ENCODE measurements at places on chromosomes 7 and 10.

DNA sequence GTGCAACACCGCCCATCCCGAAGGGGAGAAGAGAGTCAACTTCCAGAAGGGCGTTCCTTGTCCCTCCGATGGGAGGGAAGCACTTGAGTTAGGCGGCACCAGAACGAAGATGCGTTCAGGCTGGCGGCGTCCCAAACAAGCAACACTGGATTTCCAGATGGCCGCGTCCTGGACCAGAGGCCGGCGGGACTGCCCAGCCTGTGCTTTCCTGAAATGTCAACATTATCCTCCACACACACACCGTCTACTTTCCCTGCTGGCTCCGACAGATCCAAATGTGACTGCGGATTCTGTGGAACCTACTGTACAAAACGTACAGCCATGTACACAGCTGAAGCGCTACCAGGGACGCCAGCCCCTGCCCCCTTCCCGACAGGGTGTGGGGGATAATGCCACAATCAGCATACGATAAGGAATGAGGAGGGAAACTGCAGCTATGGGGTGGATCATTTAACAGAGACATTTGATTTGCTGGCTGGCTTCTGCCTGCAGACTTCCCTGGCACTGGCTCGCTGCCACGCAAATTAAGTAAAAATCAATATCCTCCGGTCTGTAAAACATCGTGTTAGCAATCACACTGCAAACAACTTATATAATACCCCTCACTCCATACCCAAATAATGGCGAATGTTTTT, 82.1 kb downstream of the ZRANB1 start:
- DNase-seq = no peak
- peaks cover 21% of the 10 kb centered on the region for H3K36me3 ChIP-seq
- no peaks in the 10 kb centered on the region for H3K4me1 ChIP-seq
- no peak overlapping the region for H3K4me3 ChIP-seq
- no peaks in the 10 kb centered on the region for H3K27me3 ChIP-seq

GRCh38 chr10:33355274-33355673, 20.8 kb upstream of the NRP1 start:
- H3K27me3 ChIP-seq = no peaks in the 10 kb centered on the region
- no peak overlapping the region for H3K4me3 ChIP-seq
- DNase-seq = no peak

GRCh38 chr7:40763319-40764287, 628.8 kb downstream of the SUGCT start:
- H3K36me3 ChIP-seq = no peaks in the 10 kb centered on the region
- H3K27ac ChIP-seq = no peak overlapping the region
- H3K4me1 ChIP-seq = no peaks in the 10 kb centered on the region
- H3K4me3 ChIP-seq = no peak overlapping the region

DNA sequence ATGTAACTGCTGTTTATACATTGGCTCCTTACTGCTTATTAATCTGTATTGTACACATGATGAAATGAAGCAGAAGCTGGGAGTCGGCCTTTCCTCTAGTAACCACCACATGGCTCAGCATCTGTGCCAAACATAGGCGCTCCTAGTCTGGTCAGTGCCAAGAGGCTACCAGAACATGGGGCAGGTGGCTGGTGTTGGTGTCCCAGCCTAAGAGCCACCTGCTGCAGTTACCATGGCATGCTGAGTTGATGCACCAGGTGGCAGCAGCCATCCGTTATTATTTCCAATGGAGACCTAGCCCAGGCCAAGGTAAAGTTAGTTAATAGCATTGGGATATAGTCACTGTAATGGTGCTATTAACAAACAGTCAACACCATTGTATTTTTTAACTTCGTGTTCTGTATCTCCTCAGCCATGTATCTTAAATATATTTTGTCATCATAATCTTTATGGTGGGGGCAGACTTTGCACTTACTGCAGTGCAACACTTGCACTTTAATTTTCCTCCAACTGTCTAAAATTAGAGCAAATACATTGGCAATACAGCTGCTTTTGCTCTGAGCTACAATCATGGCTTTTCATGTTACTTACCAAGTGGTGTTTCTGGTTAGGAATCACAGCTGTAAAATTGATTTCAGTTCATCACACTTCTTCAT, 33.1 kb downstream of the HBP1 start:
- peak; percentile 8 for DNase-seq
- H3K36me3 ChIP-seq = peaks cover 94% of the 10 kb centered on the region
- H3K4me1 ChIP-seq = no peaks in the 10 kb centered on the region
- no peaks in the 10 kb centered on the region for H3K27me3 ChIP-seq

- no peak overlapping the region for H3K4me3 ChIP-seq
- H3K4me1 ChIP-seq = peaks cover 3% of the 10 kb centered on the region
- DNase-seq = no peak
- no peaks in the 10 kb centered on the region for H3K36me3 ChIP-seq
- H3K27ac ChIP-seq = no peak overlapping the region
Measured at GRCh38 chr7:131369354-131369753, 41.7 kb downstream of the MKLN1 start.

GRCh38 chr10:68955355-68955831, 577 bp upstream of the DDX21 start:
- peaks cover 2% of the 10 kb centered on the region for H3K4me1 ChIP-seq
- peak overlapping the region; percentile 74 for H3K27ac ChIP-seq
- DNase-seq = no peak
- peaks cover 27% of the 10 kb centered on the region for H3K36me3 ChIP-seq
- H3K27me3 ChIP-seq = no peaks in the 10 kb centered on the region

GRCh38 chr10:13724484-13724883, 137.7 kb downstream of the PRPF18 start:
- no peaks in the 10 kb centered on the region for H3K4me1 ChIP-seq
- no peaks in the 10 kb centered on the region for H3K27me3 ChIP-seq
- H3K4me3 ChIP-seq = no peak overlapping the region
- H3K27ac ChIP-seq = no peak overlapping the region

GRCh38 chr10:107589081-107589480, 424.6 kb upstream of the SORCS1 start:
- no peaks in the 10 kb centered on the region for H3K36me3 ChIP-seq
- no peak overlapping the region for H3K4me3 ChIP-seq
- no peak overlapping the region for H3K27ac ChIP-seq
- DNase-seq = no peak
- no peaks in the 10 kb centered on the region for H3K27me3 ChIP-seq
- no peaks in the 10 kb centered on the region for H3K4me1 ChIP-seq

DNA sequence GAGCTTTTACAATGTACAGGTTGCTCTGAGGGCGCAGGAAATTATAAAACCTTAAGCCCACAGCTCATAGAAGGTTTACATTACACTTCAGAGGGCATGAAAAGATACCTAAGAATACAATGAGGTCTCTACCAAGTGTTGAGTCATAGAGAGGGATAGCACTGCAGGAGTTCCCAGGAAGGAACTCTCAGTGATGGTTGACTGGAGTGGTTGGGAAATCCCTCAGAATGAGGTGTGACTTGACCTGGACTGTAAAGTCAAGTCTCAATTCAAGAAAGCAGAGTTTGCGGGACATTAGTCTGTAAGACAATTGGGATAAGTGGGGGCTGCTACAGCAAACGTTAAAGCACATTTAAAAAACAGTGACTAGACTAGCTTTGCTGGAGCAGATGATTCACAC, 21.9 kb downstream of the TNKS2 start:
- H3K4me3 ChIP-seq = no peak overlapping the region
- H3K27ac ChIP-seq = no peak overlapping the region
- no peaks in the 10 kb centered on the region for H3K4me1 ChIP-seq
- DNase-seq = no peak
- H3K27me3 ChIP-seq = no peaks in the 10 kb centered on the region
- H3K36me3 ChIP-seq = peaks cover 23% of the 10 kb centered on the region

DNA sequence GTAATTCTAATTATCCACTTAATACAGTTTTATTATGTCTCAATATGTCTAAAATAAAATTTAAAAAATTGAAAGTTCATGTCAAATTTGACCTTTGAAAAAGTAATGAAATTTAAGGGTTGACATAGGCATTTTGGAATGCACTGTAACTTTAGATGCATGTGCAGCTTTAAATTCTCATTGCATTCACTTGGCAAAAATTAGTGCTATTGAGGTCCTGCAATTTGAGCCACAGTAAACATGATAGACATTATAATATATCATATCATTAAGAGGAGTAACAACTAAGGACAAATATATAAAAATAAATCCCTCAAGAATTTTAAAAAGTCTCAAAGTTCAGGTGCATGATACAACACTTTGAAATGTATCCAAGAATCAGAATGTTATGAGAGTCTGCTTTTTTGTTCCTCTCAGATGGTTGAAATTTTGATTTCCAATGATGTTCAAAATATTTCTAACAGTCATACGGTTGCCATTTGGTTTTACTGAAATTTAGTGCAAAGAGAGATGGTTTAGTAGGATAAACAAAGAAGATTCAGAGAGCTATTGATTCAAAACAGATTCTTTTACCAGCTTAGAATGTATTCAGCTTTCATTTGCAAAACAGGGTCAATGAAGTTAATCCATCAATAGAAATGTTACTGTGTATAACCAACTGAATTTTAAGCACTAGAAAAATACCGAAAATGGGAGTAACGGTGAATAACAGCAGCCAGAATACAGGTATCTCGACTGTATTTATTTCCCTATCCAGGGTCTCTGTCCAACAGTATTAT, 71.8 kb downstream of the SEMA3A start:
- no peak for DNase-seq
- H3K27me3 ChIP-seq = no peaks in the 10 kb centered on the region
- H3K4me3 ChIP-seq = no peak overlapping the region

- no peak for DNase-seq
- H3K36me3 ChIP-seq = peaks cover 33% of the 10 kb centered on the region
- H3K27me3 ChIP-seq = no peaks in the 10 kb centered on the region
- peaks cover 4% of the 10 kb centered on the region for H3K4me1 ChIP-seq
Measured at GRCh38 chr7:1015196-1016121, 28.9 kb upstream of the GPR146 start.

DNA sequence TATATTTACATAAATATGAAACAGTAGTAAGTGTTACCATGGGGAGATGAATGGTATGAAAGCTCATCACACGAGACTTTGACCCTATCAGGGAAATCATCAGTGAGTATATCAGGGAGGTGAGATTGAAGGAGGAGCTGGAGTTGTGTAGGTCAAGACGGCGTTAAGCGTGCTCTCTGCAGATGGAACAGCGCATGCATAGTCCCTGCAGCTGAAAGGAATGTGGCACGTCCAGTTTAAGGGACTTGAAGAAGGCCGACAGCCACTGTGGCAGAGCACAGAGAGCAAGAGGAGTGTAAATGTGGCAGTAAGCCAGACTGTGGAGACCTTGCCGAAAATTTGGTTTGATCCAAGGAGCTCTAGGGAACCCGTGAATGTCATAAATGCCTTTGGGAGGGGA, 38.9 kb downstream of the POU6F2 start:
- no peak overlapping the region for H3K27ac ChIP-seq
- no peak for DNase-seq
- H3K27me3 ChIP-seq = no peaks in the 10 kb centered on the region
- no peaks in the 10 kb centered on the region for H3K36me3 ChIP-seq
- no peaks in the 10 kb centered on the region for H3K4me1 ChIP-seq

DNA sequence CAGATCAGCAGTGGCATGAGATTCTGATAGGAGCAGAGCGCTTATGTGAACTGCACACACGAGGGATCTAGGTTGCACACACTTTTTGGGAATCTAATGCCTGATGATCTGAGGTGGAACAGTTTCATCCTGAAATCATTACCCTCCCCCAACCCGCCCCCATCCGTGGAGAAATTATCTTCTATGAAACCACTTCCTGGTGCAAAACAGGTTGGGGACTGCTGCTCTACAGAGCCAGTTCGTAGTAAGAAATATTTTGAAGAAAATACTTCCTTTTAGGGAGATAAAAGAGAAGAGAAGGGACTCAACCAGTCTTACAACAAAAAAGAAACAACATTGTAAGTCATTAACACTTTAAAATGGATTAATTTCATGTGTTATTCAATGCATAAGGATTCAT, 1308.2 kb downstream of the GATA3 start:
- no peak for DNase-seq
- H3K4me3 ChIP-seq = no peak overlapping the region
- H3K27ac ChIP-seq = no peak overlapping the region
- H3K36me3 ChIP-seq = no peaks in the 10 kb centered on the region
- no peaks in the 10 kb centered on the region for H3K27me3 ChIP-seq

DNA sequence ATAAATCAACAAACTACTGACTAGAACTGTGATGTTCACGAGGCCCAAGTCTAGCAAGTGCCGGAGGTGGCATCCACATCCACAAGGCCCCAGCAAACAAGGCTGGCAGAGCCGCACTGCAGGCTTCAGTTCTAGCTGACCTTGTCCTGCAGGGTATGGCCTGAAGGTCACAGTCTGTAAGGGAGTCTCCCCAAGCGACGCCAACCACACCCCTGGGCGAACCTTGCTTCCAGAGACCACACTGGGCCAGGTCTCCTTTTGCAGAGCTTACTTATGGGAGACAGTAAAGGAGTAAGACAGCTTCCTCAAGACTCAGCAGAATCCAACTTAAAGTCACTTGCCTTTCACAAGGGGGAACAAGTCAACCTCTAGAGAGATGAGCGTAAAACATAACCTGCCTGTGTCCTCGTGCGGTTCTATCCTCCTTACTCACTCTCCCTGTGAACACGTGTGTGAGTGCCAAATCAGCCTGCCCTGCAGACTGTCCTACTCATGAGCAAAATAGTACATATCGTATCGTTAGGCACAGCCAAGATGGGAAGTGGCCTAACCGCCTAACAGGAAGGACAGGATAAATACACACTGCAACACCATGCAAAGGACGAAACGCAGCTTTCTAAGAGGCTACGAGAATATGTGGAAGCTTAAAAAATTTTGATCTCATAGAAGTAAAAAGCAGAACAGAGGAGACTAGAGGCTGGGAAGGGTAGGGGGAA, 22.7 kb downstream of the FAM53B start:
- peaks cover 25% of the 10 kb centered on the region for H3K4me1 ChIP-seq
- no peak overlapping the region for H3K27ac ChIP-seq
- no peak for DNase-seq
- no peaks in the 10 kb centered on the region for H3K27me3 ChIP-seq
